Endothelial cell (in vitro differentiated cells): ENCODE measurements at places on chromosomes 2 and 18. TPM values are rescaled to one million over a fixed set of nuclear protein-coding genes. Genes with fewer than 3 reads are reported as not detected.

The REG1B gene
- not detected for total RNA-seq

The MYO5B gene
- 1.5 TPM for total RNA-seq

The SKA1 gene
- 4.7 TPM for total RNA-seq

DNA sequence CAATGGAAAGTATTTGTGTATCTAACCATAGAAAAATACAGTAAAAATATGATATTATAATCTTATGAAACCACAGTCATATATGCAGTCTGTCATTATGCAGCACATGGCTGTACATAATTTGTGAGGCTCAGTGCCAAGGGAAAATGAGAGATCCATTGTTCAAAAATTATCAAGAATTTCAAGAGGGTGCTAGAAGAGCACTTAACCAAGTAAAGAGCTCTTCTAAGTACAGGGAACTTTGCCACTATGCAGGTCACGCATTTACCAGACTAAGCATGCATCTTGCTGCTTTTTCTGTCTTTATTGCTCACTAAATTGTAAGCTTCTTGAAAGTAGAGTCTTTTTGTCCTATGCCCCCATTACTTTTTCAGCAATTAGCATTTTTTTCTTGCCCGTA, 438.0 kb downstream of the LRP1B start:
- DNase-seq = no peak

DNA sequence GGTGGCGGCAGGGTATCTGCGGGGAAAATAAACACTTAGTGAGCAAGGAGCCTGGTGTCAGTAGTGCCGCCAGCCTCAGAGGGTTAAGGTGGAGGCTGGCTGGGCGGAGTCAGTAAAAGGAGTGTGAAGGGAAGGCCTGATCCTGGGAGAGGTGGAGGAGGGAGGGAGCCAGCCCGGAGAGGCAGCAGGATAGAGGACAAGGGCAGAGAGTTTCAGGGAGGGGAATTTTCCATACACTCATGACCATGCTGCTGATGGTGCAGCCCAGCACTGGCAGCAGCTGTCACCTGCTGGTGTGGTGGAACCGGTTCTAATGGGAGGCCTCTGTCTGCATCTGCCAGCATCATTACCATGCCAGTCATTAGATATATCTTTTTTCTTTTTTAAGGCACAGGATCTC, 2.0 kb upstream of the TEX44 start:
- no peak for DNase-seq

DNA sequence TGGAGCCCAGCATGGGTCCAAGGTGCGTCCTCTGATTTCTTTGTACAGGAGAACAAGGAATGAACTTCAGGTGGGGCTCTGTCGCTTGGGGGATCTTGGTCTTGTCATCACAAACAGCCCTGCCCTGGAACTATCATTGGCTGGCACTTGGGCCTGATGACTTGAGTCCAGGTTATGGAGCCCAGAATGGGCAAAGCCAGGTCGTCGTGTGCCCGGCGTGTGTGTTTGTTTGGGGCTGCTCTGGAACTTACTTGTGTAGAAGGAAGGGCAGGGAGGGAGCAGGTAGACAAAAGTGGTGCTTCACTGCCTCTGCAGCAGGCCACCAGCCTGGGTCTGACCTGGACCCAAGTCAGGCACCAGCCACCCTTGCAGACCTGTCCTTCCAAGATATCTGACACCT, 306.3 kb upstream of the HS6ST1 start:
- DNase-seq = no peak

GRCh38 chr2:228367356-228367755, 185.9 kb upstream of the SPHKAP start:
- DNase-seq = no peak

GRCh38 chr2:237235383-237236095, 149.8 kb downstream of the COPS8 start:
- DNase-seq = no peak

- DNase-seq = no peak
Observed at GRCh38 chr2:22992441-22992840, 392.5 kb upstream of the KLHL29 start.

- peak; percentile 63 for DNase-seq
Observed at GRCh38 chr2:206442833-206443734, at the start of gene ADAM23. Gene ADAM23, plus strand, starts transcription at chr2:206443532. Its CDS starts 335 bp downstream, at chr2:206443867.

The NAT8 gene
- not detected for total RNA-seq

DNA sequence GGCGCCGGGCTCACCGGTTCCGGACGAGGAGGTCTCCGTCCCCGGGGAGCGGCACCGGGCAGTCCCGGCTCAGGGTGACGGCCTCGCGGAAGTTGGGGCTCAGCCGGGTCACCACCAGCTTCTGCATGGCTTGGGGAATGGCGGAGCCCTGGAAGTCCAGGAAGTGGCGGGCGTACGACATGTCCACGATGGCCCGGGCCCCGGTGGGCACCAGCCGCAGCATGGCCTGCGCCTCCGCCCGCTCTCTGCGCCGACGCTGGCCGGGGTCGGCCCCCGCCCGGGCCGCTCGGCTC, 157 bp downstream of the PTGR3 start:
- DNase-seq = no peak

GRCh38 chr2:25453199-25453905, 111.6 kb upstream of the DNMT3A start:
- no peak for DNase-seq

DNA sequence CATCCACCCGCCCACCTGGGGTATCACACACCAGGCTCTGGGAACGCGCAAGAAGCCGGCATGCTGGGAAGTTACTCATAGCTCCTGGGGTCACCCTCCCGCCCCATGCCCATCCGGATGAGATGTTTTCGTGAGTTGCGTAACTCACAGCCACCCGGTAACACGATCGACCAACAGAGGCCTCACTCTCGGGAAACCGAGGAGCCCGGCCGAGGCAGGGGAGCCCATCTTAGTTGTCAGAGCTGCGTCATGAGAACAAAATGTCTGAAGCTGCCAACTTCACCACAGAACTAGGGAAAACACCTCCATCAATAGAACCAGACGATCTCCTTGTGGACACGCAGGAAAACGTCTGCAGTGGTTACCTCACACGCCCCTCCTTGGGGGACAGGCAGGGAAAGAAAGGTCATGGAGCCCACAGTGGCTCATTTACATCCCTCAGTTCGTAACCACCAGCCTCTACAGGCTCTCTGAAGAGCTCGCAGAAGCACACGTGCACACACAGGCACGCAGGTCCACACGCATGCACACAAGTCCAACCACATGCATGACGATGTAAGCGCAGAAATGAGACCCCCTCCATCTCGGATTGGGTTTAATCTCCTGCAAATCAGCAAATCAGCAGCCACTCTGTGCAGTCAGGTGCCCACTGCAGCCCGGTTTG, 26.2 kb downstream of the ADI1 start:
- no peak for DNase-seq

GRCh38 chr2:235115521-235115920, 163.7 kb downstream of the SH3BP4 start:
- no peak for DNase-seq

GRCh38 chr18:42425025-42425424, 470.0 kb downstream of the PIK3C3 start:
- no peak for DNase-seq

GRCh38 chr2:86498468-86499260, 57.5 kb downstream of the KDM3A start:
- no peak for DNase-seq

GRCh38 chr18:48049757-48050156, 119.3 kb upstream of the SMAD2 start:
- no peak for DNase-seq

The SOWAHC gene
- total RNA-seq = 2.2 TPM

GRCh38 chr18:12741351-12741750, 38.5 kb downstream of the PSMG2 start:
- DNase-seq = no peak

GRCh38 chr2:139721411-139721995, 941.3 kb upstream of the NXPH2 start:
- no peak for DNase-seq

DNA sequence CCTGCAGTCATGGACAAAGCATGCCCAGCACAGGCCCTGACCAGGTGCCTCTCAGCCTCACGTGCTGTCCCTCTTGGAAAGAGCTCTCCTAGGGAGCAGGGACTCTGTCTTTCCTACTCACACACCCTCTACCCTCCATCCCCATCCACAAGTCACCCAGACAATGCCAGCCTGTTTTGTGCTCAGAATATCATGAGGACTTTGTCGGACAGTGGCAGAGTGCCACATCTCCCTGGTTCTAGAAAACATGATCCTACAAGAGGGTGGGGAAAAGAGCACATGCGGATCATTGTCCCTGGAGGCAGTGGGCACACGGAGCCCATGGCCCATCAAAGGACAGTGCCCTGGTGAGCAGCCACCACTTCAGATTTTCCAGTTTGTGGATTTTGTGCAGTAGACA, 3.7 kb upstream of the MAL start:
- DNase-seq = no peak

GRCh38 chr2:29215739-29216608, 100.8 kb downstream of the CLIP4 start:
- DNase-seq = no peak

- no peak for DNase-seq
Observed at GRCh38 chr18:23626451-23627279, 36.0 kb downstream of the ANKRD29 start.

DNA sequence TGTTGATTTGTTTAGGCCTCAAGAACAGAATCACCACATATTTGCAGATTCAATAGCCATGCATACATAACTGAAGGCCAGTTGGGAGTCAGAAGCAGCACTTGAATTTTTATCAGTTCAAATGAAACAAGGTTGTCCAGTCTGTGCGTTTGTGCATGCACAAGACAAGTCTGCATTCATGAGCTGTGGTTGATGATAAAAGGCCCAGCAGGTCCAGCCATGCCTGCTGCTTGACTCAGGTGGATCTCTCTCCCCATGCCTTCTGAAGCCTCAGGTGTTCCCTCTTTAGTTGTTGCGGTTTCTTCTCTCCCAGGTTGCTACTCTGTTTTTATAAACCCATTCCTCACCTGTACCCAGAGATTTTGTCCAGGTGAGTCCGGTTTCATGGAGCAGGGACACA, 124.5 kb downstream of the CCDC102B start:
- DNase-seq = no peak

The MC2R gene
- total RNA-seq = not detected

The RTN4 gene
- 264 TPM for total RNA-seq

DNA sequence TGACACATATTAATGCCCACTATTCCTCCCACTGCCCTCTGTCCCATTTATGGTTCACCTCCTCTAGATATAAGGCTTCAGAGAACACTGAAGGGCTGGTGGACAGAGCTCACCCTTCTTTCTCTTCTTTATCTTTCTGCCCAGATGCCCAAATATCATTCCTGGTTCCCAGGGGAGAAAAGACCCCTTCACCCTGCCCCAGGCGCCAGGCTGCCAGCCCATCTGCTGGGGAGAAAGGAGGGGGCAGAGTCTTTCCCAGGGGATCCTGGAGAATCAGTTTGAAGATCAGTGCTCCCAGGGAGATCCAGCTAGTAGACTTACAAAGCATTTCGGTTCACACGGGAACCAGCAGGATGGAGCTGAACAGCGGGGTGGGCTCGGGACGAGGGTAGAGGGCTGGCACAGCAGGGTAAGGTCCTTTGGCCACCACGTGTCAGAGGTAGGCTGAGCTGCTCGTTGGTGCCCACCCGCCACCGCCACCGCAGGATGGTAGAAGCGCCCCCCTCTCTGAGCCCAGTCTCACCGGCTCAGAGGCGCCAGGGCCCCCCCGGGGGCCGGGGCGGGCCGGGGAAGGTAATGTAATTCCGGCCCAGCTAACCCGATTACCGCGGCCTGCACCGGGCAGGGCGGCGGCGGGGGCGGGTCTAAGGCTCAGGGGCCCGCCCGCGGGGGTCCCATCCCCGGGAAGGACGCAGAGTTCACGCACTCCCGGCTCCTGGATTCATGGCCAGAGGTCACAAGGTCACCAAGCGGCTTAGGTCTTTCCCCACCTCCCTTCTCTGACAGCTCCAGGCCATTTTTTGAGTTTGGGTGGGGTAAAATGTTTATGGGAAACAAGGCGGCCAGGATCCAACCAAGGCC, 1.3 kb upstream of the TLX2 start:
- DNase-seq = no peak

- no peak for DNase-seq
Observed at GRCh38 chr2:105102001-105102400, 64.1 kb downstream of the MRPS9 start.

DNA sequence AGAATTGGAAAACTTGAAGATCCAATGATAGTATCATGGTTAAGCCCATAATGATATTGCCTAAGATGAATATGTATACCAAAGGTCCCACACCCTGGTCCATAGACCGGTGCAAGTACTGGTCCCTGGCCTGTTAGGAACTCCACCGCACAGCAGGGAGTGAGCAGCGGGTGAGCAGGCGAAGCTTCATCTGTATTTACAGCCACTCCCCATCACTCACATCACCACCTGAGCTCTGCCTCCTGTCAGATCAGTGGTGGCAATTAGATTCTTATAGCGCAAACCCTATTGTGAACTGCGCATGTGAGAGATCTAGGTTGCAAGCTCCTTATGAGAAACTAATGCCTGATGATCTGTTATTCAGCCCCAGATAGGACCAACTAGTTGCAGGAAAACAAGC, 402.4 kb downstream of the EPHA4 start:
- no peak for DNase-seq

- no peak for DNase-seq
Observed at GRCh38 chr2:241323778-241324177, 8.1 kb downstream of the SEPTIN2 start.

The TUBB6 gene
- 301 TPM for total RNA-seq

GRCh38 chr18:31677592-31677991, 6.8 kb downstream of the B4GALT6 start:
- no peak for DNase-seq

DNA sequence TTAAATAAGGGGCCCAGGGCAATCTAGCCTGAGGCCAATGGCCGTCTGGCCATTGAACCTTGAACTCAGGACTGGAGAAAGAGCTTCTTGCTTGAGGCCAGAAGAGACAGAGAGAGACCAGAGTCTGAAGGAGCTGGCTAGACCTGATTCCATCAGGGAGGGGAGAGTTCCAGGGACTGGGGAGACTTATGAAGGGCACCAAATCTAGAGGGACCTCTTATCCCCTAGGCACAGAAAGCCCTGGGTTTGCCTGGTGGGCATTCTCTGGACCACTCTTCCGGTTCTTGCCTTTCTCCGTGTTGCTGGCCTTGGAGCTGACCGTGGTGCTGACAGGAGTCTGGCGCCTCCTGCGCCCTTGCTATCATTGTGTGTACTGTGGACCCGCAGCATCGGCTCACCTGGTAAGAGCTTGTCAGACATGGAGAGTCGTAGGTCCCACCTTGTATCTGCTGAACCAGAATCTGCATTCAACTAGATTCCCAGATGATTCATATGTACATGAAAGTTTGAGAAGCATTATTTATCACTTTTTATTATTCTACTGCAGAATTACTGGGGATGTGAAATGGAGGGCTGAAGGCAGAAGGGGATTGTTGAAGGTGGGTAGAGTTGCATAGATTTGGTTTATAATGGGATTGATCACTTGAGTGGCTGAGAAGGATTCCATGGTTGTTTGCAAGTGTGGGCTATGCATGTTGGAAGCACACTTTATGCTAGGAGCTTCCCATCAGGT, 4.3 kb upstream of the TRPM8 start:
- DNase-seq = peak; percentile 78

The NUP35 gene
- 11.8 TPM for total RNA-seq

The UGT1A3 gene
- total RNA-seq = not detected

DNA sequence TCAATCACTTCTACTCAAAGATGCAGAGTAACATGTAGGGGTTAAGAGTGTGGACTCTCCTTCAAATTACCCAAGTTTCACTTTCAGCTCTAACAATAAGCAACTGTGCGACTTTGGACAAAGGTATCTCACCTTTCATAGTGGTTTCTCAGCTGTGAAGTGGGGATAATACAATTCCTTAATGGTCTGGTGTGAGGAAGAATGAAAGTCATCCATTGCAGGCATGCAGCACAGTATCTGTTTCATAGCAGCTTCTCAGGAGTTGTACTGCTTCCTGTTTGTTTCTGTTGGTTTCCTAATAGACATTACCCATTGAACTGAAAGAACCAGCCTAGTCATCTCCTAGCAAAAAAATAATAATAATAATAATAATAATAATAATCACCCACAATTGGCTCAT, 74.4 kb downstream of the DDX18 start:
- no peak for DNase-seq
